Esophagus muscularis mucosa (tissue), 4 donors: ENCODE measurements at places on chromosomes 6 and 20.

DNA sequence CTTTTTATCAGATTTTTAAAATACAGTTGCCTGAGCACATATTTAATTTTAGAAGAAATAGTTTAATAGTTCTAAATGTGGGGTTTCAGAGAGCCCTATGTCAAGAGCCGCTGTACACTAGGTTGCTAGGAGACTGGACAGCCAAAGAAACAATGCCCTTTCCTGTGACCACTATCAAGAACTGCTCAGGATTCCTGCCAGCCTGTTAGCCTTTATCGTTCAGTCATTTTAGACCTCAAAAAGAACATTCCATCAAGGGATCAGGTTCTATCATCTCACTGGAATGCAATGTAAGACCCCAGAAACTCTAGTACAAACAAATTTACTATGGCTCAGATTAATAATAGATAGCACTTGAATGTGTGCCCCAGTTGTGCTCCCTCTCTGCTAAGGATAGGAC, 181.2 kb upstream of the CCN2 start:
- DNase-seq: no peak

GRCh38 chr6:124719913-124720312, 242.3 kb upstream of the RNF217 start:
- no peak for DNase-seq

DNA sequence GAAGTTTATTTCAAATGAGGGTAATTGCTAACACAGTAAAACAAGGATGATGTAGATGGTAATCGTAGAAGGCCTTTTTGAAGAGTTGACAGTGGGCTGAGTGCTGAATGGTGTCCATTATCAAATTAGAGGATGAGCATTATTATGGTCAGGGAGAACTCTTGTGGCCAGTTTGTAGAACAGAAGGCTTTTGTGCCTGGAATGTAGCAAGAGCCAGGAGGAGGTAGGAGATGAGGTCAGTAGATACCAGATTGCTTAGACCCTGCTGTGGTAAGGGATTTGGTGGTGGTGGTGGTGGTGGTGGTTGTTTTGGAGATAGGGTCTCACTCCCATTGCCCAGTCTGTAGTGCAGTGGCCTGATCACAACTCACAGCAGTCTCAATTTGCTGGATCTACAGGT, 6.2 kb downstream of the CSE1L start:
- DNase-seq: no peak

DNA sequence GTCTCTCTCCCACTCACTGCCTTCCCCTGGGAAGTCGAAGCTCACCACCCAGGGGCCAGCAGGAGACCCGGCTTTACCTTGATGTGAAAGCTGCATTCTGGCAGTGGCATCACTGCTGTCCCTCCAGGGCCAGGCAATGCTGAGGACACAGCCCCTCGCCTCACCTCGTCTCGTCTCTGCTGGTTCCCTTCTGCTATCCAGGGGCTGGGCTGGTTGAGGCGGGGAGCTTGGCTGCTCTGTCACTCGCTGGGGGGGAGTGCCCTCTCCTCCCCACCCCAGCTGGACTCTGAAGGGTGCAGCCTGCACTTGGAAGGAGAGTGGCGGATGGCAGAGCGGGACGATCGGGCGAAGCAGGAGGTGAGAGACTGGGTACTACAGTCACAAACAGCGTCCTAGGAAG, 12.7 kb upstream of the DSN1 start:
- DNase-seq: no peak

DNA sequence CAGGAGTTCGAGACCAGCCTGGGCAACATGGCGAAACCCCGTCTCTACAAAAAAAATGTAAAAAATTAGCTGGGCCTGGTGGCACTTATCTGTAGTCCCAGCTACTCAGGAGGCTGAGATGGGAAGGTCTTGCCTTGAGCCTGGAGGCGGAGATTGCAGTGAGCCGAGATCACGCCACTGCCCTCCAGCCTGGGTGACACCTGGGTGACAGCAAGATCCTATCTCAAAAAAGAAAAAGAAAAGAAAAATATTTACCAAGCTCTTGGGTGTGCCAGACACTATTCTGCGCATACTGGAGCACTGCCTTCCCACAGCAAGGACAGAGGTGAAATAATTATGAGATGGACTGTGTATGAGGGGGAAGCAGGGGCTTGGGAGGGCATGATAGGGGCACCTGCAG, 19.6 kb downstream of the POFUT1 start:
- DNase-seq: no peak

DNA sequence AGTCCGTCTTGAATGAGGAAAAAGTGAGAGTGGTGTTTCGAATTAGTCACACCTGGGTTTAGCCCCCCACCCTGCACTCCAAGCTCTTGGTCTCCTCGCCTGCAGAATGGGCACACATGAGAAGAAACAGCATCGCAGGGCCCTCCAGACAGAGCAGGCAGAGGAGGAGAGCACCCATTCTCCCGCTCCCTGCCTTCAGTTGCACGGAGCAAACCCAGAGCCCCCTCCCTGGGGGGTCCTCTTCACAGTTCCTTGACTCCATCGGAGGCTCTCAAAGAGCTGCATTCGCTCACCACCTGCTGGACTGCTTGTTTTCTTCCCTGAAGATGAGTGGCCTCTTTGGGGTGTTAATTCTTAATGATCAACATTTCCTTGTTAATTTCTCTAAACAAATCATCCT, 5.1 kb downstream of the CST7 start:
- no peak for DNase-seq

- no peak for DNase-seq
Measured at GRCh38 chr6:5936140-5936539, 70.6 kb downstream of the NRN1 start.

- DNase-seq: no peak
Measured at GRCh38 chr6:157093536-157093935, 229.8 kb downstream of the TMEM242 start.

- DNase-seq: no peak
Measured at GRCh38 chr6:16511040-16511660, 250.1 kb downstream of the ATXN1 start.

GRCh38 chr6:136067731-136068341, 182.3 kb downstream of the MTFR2 start:
- no peak for DNase-seq

DNA sequence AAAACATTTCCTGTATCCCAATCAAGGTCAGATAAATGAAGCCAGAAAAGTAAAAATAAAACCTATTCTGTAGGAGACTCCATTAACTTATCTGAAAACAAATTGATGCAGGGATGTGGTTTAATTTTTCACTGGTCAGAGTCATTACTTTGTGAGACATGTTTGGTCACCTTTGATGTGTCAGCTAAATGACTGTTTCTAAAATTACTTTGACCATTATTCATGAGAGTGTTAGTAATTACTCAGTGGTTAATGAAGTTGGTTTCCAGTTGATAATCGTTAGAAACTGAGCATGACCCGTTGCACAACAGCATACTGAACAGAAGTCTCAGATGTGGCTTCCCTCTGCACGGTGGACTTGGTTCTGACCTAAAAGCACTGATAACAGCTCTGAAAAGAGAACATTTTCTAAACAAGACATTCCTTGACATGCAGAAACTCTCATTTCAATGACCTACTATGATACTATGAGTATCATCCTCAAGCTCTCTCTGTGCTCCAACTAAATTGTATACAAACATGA, 410.5 kb upstream of the RNF217 start:
- DNase-seq: no peak

DNA sequence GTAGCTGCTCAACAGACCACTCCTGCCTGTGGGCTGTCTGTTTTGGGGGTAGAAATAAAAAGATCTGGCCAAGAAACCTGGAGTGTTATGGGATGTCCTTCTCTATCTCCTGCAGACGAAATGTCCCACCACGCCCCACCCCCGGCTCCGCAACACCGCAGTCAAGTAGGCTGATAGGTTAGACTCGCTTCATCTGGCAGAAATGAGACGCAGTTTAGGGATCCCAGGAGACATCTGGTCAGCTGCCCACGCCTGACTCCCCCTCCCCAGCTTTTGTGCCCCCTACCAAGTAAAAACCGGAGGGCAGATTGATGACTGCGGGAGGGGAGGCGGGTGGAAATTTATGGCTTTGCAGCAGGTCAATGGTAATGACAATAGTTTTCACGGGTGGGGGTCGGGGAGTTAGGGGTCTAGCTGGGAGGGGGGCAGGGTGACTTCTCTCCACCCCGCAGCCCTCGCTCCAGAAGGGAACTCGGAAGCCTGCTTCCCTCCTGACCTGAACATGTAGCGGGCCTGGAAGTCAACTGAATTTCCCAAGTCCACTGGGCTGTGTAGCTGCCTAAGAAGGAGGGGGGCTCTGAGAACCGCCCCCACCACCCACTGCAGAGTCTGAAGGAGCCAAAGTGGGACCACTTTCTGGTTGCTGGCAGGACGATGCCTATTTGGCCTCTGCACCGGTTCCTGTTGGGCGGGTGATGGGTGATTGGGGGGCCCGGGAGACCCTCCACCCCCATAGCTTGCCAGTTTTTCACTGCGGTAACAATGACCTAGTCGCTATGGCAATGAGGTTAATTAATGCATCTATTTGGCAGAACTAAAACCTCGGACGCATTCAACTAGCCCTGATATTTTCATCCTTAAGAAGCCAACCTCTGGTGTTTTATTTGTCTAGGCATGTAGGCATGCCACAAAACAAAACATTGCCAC, 25.7 kb downstream of the PMEPA1 start:
- DNase-seq: no peak

GRCh38 chr6:124546601-124547000, 415.6 kb upstream of the RNF217 start:
- DNase-seq: no peak

DNA sequence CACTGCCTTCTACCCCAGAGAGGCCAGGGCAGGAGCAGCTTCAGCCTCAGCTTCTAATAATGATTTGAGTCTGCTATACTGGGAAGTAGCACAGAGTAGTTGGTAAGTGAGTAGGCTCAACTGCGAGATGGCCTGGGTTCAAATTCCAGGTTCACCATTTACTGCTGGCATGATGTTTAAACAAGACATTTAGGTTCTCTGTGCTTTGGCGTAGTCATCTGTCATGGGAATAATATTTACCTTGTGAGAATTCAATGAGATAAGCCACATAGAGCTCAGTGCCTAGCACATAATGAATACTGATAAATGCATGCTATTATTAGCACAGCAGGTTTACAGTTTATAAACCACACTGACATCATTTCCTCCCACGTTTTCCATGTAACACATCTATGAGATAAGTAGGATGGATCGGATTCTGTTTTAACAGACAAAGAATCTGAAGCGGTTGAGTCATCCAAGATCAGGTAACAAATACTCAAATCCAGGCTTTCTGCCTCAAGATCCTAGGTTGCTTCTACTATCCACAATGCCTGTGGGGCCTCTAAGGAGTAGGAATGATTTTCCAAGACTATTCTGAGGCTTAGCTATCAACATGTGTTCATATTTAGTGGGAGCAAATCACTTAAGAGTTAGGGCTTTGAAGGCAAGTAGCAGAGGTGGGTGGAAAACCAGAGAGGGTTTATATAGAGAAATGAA, 72.9 kb upstream of the DTNBP1 start:
- no peak for DNase-seq

- DNase-seq: no peak
Measured at GRCh38 chr6:10809098-10809497, 29.2 kb downstream of the MAK start.

- DNase-seq: no peak
Measured at GRCh38 chr20:4810426-4811019, 88.8 kb downstream of the PRND start.

DNA sequence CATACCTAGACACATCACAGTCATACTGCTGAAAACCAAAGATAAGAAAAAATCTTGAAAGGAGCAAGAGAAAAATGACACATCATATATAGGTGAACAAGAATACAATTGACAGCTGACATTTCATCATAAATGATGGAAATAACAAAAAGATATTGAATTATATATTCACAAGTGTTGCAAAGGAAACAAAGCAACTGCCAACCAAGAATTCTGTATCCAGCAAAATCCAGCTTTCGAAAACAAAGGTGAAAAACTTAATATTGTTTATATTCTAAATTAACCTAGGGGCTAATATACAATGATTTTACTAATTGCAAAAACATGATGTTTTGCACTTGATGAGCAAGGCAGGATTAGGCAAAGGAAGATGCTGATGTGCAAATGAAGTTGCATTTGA, 84.3 kb downstream of the MOXD1 start:
- DNase-seq: no peak

GRCh38 chr6:90195094-90195829, 101.4 kb downstream of the BACH2 start:
- DNase-seq: no peak

DNA sequence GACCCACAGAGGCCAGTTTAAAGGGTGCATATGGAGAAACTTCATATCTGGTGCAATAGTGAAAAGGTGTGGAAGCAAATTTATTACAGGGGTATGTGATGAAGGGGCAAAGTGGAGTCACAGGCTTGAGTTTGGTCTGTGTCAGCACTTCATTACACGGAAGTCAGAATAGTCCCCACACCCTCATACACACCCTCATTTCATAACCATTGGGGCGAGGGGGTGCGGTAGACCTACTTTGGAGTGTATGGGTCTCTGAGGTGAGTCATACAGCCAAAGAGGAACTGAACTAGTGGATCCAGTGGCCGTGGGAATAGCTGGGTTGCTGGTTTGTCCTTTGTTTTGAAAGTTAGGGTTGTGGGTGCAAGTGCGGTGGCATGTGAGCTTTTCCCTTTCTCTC, 3.3 kb downstream of the TM9SF4 start:
- no peak for DNase-seq

DNA sequence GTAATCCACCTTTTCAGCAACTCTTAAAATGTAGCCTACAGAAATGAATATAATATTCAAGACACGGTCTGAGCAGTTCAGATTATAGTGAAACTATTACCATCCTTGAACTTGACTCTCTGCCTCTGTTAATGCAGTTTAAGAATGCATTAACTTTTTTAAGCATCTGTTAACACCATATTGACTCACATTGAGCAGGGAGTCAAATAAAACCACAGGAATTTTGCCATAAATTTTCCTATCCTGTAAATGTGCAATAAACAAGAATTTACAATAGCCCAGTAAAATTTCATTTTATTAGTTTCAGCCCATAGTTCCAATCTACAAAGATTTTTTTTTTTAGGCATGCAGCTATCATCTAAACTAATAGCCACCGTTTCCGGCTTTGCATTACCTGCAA, 239.2 kb upstream of the DEFB112 start:
- DNase-seq: no peak

- DNase-seq: no peak
Measured at GRCh38 chr6:134131530-134132139, 79.2 kb upstream of the SLC2A12 start.

DNA sequence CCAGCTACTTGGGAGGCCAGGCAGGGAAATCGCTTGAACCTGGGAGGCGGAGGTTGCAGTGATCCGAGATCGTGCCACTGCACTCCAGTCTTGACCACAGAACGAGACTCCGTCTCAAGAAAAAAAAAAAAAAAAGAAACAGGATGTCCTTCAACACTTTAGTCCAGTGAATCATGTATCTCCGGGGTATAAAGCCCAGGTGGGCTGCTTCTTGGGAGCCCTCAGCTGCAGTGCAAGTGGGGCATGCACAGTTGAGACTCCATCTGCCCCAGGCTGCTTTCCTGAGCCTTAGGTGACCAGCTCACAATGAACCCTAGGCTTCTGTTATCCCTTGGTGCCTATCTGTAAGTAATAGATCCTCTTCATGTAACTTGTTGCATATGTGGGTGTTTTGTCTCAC, 187.1 kb upstream of the RNF24 start:
- DNase-seq: no peak

GRCh38 chr6:17390276-17390675, 3.1 kb upstream of the CAP2 start:
- DNase-seq: no peak

GRCh38 chr20:38997622-38998021, 35.5 kb downstream of the DHX35 start:
- DNase-seq: no peak
